Sciatic nerve (tissue), 2 donors: ENCODE measurements at places on chromosomes 7 and 10.

DNA sequence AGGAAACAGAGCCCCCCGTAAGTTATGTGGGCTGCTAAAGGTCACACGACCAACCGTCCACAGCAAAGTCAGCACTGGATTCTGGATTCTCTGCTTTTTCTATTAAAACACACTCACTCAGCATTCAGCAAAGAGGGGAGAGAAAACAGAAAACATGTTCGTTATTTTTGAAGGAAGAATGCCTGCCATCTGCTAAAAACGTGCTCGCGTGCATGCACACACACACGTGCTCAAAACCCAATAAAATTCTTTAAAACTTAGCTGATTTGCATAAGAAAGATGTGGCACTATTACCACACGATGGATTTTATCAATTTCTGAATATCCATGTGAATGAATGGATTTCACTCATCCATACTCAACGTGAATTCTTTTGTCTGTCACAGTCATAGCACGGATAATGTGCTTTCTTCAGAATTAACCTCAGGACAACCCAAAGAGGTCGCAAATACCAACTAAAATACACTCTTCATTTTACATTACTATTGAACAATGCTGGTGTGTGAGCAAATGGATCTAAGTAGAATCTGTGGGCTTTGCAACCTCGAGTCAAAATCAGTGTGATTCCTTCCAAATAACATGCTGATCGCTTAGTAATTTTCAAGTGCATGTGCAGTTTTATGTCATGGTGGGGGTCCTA is 40.8 kb downstream of the NRP1 start:
- no peak for DNase-seq

- no peak for DNase-seq
Observed at GRCh38 chr7:128299109-128299607, 44.5 kb downstream of the RBM28 start.

GRCh38 chr10:115849197-115849596 is 423.8 kb downstream of the GFRA1 start:
- DNase-seq = no peak

DNA sequence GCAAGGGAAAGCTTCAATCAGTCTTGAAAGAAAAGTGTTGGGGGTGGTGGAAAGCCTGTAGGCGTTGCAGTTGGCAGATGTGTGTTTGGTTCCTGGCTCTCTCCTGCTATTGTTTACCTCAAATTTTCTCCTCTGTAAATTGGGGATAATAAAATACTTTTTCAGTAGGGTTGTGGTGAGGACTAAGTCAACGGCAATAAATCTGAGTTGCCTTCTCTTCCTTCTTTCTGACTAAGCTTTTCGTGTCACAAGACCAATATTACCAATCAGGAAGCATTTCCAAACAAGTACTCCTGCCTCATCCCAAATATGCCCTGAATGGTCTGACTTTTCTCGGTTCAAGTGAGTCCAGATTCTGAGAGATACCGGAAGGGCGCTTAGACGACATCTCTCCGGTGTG is 54.0 kb downstream of the CREB5 start:
- DNase-seq = no peak

- DNase-seq = no peak
Observed at GRCh38 chr10:43177595-43177994, 39.4 kb downstream of the CSGALNACT2 start.

- no peak for DNase-seq
Observed at GRCh38 chr7:98681951-98682350, 64.9 kb downstream of the NPTX2 start.

GRCh38 chr7:81626008-81626407 is 143.8 kb downstream of the HGF start:
- DNase-seq = no peak

DNA sequence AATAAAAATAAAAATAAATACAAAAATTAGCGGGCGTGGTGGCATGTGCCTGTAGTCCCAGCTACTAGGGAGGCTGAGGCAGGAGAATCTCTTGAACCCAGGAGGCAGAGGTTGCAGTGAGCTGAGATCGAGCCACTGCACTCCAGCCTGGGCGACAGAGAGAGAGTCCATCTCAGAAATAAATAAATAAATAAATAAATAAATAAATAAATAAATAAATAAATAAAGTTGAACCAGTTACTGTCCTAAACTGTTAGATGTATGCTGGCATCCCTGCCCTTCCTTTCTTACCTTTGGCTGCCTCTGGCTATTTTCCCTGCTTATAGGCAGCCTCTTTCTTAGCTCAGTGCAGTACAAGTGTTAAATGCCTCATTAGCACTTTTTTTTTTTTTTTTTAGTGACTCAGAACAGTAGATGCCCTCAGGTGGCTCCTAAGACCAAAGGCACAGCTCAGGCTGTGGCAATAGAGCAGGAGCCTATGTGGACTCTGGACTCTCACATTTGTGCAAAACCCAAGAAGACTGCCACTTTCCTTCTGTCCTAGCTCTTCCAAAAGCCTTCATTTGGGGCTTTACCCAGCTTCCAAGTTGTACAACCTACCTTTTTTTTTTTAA is 30.6 kb upstream of the CABCOCO1 start:
- no peak for DNase-seq

GRCh38 chr10:126598009-126598408 is 72.5 kb downstream of the C10orf90 start:
- no peak for DNase-seq

DNA sequence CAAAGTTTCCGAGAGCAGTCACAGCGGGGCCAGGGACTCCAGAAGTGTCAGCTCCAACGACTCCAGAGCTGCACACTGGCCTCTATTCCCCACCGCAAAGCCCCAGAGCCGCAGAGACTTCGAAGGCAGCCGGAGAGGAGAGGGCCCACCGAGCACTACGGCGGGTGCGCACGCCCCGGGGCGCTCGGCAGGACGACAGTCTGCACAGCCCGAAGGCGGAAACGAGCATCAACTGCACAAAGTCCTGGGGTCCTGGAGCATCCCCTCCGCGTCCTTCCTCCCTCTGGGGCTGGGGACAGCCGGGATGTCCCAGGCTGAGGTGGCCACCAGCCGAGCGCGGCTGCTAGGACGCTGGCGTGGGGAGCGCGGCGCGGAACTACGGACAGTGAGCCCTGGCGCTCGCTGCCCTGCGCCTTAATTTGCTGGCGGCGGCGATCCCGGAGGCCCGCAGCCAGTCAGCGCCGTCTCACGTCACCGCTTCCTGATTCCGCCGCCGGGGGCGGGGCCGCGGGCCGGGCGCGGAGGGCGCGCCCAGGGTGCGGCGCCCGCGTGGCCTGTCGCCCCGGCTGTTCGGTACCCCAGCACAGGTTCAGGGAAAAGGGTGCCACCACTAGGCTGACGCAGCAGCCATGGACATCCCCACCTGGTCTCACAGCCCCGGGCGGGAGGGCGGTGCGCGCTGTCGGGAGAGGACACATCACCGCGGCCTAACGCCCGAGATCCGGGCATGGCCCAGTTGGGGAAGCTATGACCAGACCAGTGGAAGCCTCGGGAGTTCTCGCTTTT is at the start of gene TBX20:
Gene TBX20, minus strand, starts transcription at position 391 of the 786 bp plus-strand sequence. CDS start 480 bp downstream, outside the sequence.
- no peak for DNase-seq

DNA sequence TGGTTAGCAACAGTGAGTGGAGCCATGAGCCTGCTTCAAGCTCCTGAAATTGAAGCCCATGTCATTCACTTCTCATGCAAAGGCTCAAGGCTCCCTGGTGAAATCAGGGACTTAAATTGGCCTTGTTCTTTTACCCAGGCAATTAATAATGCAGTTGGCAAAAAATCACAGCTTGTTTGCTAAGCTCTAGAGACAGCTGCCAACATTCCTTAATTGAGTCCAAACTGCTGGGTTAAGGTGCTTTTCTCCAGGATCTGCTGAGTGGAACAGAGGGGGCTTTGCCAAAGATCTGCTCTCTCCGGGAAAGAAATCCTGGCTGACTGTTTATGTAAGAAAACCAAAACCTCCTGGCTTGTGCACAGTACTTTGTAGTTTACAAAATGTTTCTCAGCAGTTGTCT is 257.6 kb upstream of the GHITM start:
- DNase-seq = no peak
